GOT3 (cell line): ENCODE measurements at places on chromosomes 11 and 22.

DNA sequence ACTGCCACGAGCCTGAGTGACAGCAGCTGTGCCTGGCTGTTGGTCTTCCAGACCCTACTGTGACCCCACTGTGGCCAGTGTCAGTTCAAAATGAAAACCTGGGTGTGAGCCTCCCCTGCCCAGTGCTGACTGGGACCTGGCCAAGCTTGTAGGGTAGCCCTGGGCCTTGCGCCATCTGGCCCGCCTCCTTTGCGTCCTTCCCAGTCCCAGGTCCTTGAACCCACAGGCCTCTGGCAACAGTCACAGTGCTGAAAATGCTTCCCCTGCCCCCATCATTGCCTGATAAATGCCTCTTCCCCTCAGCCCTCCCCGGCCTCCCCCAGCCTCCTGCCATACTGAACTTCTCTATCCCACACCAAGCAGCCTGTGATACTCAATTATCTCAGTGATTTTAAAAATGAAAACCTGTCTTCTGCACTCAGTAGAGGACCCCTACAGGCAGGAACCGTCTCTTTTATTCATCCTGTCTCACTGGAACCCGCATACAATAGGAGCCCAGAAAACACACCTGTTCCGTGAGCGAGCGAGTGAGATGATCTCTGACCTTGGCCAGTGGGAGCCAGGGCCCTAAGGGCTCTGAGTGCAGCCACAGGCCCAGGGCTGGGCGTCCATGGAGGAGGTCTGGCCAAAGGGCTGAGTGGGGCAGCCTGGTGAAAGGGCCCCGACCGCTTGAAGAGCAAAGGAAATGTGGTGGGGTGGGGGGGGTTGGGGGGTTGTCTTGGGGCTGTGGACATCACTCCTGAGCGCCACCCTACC is 49.7 kb upstream of the TTLL12 start:
- no peak for DNase-seq

GRCh38 chr11:9151631-9152030 is 60.2 kb upstream of the SCUBE2 start:
- no peak for DNase-seq

DNA sequence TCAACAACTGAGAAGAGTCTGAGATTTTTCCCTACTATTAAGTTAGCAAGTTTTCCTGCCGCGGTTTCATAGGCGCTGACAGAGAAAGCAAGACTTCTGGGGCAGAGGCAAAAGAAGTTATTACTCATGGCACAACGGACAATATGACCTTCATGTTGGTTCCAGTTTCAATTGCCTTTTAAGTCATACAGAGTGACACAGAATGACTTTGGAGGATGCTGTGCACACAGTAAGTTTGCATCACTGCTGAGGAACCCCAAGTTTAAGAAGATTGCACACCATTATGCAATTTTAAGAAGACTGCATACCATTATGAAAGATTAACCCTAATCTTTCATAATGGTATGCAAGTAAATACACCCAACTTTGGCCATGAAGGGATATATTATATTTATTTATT is 626.5 kb upstream of the CHORDC1 start:
- no peak for DNase-seq

DNA sequence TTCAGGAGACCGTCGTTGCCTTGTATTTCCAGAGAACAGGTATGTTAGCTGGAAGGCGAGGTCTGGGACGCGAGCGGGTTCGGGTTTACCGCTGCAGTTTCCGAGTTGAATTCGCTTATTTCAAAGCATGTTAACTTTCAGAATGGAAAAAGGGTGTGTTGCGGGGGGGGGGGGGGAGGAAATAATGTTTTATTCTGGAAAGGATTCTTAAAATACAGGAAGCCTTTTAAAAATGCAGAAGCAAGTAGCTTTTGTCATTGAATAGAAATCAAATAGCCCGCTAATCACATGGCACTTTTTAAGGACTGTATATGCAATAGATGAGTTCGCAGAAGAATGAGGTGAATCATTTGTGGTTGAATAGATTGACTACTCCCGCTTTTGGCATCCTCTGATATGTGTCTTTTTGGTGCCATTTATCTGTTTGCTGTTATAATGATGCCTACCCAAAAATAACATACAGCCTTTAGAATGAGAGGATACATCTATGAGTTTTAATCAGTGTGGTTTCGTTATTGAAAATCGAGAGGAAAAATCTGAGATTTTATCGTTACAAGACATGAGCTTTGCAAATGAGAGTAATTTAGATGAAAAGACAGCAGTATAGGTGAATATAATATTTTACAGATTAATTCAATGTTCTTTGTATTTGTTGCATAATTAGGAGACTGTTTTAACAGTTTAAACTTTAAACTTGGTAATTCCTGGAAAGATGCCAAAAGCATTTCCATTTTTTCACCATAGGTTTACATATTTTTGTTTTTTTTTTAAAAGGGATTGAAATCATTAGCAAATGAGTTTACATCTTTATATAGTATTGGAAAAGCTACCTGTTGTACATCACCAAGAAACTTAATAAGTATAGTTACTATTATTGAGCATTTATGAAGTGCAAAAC is 1.7 kb downstream of the PDE3B start:
- DNase-seq = no peak

DNA sequence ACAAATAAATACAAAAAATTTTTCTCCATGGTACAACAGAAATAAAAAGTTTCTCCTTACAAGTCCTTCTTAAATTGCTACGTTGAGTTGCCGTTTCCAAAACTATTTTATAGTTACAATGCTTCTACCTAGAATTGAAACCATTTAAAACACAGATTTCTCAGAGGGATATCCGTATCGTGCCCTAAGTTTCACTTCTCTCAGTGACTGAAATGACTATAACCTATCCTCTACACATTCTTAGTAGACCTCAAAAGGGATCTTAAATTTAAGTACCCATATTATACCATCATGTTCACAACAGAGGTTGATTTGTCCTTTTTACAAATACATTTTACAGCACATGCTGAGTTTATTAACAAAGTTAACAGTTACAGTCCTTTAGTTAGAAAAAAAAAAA is 44.1 kb downstream of the USP28 start:
- DNase-seq = no peak
